ENCODE measurements at places on chromosomes 7 and 10.

DNA sequence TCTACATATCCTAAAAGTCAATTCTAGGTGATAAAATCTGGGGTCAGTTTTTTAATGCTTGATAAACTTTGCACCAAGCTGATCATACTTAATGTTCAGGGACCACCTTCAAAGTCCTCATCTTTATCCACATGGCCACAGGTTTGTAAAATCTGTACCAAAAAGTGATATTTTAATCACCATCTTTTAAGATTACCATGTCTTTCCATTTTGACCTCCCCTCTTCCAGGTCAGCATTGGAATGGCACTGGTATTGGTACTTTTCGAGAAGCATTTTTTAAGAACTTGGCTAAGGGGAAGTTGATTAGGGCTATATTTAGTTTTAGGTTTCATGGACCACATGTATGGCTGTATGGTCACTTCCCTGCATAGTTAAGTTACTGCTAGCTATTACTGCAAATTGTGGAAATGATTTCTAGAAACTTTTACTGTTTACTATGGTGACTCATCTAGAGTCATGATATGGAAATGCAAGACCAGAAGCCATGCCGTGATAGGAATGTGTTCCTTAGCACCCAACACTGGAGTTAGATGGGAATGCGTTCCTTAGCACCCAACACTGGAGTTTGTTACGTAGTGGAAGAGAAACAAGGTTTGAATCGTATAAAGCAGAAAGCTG, 50.8 kb upstream of the ABLIM1 start:
- DNase-seq, result no peak

DNA sequence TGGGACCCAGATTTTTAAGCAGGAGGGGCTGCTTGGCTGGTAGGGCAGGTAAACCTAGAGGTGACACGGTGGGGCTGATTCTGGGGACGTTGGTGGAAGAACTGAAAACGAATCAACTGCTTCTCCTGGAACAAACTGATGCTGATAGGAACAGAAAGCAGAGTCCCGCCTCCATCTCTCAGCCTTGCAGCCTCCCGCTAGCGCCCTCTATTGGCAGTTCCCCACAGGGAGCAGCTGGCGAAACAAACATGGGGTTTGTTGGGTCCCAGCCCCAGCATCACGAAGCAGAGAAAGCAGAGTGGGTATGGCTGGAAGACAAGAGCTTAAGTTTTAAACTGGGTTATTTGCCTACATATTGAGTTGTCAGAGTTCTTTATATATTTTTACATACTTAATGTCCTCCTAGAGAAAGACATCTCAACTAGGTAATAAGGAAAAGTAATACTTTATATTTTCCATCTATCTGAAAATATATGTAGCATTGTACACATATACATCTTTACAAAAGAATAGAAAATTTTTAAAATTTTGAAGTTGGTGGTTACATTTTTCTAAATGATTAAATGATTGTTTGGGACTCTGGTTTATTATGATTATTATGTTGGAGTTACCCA, 42.3 kb upstream of the FOXI2 start:
- peak; percentile 21 for DNase-seq

- no peak for DNase-seq
Measured at GRCh38 chr7:2903682-2904162, 59.6 kb upstream of the GNA12 start.

DNA sequence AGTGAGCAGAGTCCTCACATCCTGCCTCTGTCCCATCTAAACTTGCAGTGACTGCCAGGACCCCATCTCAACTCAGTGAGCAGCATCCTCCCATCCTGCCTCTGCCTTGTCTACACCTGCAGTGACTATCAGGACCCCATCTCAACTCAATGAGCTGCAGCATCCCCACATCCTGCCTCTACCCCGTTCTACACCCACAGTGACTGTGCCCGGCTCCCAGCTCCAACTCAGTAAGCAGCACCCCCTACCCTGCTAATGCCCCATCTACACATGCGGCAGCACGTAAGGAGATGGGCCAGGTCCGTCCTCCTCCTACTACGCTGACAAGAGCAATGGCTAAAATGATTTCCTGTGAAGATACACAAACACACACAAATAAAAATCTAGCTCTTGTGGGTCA, 65.5 kb downstream of the TNS3 start:
- DNase-seq, result no peak

- DNase-seq, result no peak
Measured at GRCh38 chr10:88113232-88113631, 249.8 kb downstream of the PTEN start.

DNA sequence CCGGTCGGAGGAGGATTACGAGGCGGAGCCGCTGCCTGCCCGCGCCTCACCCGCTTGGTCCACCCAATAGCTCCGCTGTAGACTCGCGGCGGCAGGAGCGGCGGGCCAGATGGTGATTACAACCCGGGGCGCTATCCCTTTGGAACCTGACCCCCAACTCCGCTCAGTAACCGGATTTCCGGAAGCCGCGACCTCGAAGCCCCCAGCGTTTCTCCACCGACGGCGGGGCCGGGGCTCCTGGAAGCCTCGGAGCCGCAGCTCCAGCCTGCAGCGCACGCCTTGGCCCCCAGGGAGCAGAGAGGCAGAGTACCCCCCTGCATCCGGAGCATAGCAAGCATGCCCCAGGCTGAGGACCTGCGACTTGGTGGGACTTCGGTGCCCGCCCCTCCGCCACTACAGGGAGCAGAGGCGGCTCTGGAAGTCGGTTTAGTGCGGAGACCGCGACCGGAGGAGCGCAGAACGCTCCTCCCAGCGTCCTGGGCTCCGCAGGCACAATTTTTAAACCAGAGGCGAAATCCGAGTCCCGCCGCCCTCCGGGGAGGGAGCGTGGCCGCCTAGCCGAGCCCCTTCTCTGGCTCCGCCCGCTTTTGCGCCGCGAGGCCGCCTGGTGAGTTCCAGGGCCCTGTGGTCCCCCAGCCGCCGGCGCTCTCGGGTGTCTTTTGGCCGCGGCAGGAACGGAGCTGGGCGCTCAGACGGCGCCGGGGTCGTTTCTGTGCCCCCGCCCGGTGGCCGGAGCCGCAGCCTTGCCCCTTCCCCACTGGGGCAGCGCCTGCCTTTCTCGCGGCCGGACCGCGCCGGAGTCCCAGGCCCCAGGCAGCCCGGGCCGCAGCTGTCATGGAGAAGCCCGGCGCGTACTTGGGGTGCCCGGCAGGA, 28.2 kb upstream of the BMS1 start:
- DNase-seq, result peak; percentile 31

GRCh38 chr7:109318136-109318535, 748.5 kb downstream of the DNAJB9 start:
- no peak for DNase-seq

DNA sequence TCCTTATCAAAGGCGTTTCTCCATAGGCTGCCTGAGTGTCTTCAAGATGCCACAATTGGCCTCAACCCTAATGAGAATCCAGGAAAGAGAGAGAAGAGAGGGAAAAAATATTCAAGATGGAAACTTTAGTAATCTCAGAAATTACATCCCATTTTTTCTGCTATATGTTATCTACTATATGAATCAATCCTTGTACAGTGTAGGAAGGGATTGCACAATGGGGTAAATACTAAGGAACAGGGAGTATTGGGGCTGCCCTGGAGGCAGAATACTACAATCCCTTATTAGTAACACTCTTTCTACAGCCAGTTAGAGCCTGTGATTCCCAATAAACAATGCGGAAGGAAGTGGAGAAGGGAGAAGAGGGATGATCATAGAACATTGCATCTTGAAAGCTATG, 27.9 kb downstream of the TFPI2 start:
- DNase-seq, result no peak

- DNase-seq, result no peak
Measured at GRCh38 chr10:104119996-104120395, 2.0 kb upstream of the SFR1 start.

- DNase-seq, result no peak
Measured at GRCh38 chr10:63539377-63539776, 18.2 kb downstream of the REEP3 start.

DNA sequence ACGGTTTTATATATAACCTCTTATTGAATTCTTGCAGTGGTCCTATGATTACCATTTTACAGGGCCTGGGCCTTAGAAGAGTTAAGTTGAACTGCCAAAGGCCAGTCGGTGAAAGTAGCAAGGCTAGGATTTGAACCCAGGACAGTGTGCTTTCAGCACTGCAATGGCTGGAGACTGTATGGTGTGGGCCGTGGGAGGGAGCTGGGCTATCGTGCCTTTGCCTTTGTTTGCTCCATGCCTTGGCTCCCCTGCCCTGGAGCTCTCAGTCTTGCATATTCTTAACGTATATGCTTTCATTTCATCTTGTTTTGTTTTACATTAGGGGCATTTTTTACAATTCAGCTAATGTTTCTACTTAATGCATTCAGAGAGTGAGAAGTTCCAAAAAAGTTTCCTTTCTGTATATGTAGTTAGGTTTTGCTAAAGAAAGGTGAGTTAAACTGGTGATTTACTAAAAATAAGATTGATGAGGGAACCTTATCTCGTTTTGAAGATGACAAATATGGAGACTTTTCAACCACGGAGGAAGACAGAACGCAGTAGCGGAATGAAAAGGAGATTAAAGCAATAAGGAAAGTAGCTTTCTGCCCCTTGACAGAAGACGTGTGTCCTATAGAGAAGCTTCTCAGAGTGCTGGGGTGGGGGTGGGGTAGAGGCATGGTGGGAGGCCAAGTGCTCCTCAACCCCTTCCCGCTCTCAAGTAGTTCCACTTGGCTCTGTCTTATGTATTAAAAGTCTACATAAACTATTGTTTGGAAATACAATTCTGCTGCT, 82.5 kb downstream of the RTKN2 start:
- peak; percentile 34 for DNase-seq

- no peak for DNase-seq
Measured at GRCh38 chr10:84606428-84606827, 278.0 kb downstream of the CCSER2 start.

DNA sequence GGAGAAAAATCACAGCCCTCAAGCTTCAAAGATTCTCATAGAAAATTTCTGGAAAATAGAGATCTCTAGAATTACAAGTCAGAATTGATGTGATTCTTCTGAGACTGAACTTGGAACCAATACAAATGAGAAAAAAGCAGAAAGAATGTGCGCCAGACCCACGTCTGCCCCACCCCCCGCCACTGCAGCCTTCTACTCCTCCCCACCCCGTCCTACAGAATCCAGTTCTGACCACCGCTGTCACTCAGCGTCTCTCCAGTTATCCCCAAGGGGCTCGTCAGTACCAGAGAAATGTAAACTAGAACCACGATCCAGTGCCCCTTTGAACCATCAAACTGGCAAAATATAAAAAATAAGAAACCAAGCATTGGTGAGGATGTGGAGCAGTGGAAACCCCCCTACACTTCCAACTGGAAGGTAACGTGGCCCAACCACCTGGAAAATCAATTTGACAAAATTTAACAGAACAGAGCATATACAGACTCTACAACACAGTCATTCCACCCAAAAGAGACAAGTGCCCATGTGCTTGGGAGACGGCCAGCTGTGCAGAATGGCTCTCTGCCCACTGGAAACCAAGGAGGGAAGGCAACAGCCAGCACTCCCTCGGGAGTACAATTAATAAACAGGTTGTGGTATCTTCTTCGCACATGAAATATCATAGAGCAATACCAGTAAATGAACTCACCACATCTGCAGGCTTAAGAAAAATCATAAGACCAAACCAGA, 397.9 kb downstream of the TNS3 start:
- DNase-seq, result no peak

DNA sequence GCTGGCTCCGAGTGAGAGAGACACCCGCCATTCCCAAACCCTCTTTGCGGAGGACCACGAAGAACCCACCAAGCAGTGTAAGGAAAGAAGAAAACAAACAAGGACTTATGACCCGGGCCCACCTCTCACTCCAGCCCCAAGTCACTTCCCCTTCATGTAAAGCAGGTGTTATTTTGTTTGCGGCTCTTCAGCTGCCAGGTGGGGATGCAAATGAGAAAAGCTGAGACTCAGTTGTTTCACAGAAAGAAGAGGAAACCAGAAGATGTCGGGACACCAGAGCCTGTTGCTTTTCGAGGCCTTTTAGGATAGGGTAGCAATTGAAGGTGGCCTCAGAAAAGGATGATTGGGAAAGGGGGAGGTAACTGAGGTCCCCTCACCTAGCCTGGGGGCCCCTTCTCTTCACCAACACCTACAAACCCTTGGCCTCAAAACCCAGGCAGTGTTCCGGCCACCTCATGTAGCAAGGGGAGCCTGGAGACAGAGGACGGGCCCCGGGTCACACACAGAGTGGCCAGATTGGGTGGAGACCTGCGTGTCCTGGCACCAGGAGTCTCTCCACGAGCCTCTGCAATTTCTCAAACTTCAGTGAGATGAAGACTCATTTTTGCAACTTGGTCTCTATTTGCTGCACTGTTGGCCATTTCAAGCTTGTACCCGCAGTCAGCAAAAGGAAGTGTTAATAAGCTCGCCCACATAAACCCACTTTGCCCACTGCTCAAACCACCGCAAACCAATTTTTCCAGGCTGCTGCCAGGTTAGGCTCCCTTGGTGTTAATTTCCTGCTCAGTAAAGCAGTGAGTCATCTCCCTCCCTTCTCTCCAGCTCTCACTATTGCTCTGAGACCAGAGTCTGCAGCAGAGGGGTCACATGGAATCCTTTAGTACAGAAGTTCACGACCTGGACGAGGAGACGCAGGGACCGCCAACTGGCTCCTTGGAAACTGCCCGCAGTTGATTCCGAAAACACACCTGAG, 45.5 kb downstream of the AOC1 start:
- peak; percentile 49 for DNase-seq

GRCh38 chr7:92255308-92255707, 9.5 kb downstream of the ANKIB1 start:
- DNase-seq, result no peak

GRCh38 chr7:91941450-91941849, 788 bp downstream of the AKAP9 start:
- DNase-seq, result peak; percentile 36

DNA sequence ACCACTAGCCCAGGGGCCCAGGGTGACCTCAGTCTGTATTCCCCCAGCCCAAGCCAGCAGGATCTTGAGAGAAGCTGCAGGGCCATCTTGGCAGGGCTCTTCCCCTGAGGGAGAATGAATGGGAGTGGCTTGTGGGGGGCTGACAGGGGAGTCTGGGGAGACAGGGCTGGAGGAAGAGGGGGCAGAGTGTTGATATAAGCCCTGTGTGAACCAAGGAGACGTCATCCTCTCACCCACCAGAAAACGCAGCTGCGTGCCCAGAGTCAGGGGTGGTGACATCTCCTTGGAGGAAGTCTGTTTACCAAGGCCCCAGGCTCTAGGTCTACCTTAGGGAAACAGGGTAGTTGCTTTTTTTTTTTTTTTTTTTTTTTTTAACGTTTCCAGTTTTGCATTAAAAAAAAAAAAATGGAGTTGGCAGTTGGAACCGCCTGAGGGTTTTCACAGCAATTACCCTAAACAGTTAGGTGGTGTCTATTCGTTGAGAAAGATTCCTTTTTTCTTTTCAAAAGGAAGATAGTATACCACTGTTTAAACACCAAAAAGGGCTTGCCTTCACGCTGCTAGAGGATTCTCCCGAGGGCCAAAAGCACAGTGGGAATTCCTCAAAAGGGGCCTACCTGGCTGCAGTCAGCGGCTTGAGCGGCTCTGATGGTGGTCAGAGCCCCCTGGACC, 113.8 kb downstream of the PRPF18 start:
- DNase-seq, result no peak

- DNase-seq, result no peak
Measured at GRCh38 chr10:22503315-22504088, 158.2 kb downstream of the SPAG6 start.

GRCh38 chr7:70500261-70500660, 631.7 kb upstream of the GALNT17 start:
- DNase-seq, result no peak

- DNase-seq, result no peak
Measured at GRCh38 chr7:90568213-90568612, 27.9 kb upstream of the CDK14 start.

- DNase-seq, result no peak
Measured at GRCh38 chr7:137962875-137963507, 38.9 kb downstream of the CREB3L2 start.

- DNase-seq, result peak; percentile 18
Measured at GRCh38 chr7:133484086-133484485, 231.2 kb downstream of the EXOC4 start.

- DNase-seq, result no peak
Measured at GRCh38 chr7:24713039-24713793, 44.0 kb downstream of the GSDME start.
